ENCODE measurements at places on chromosomes 5 and 9. TPM values are rescaled to one million over a fixed set of nuclear protein-coding genes. Genes with fewer than 3 reads are reported as not detected.

GRCh38 chr5:33223563-33224284 is 217.0 kb upstream of the TARS1 start:
- no peak overlapping the region for H3K27ac ChIP-seq
- no peak for DNase-seq
- H3K27me3 ChIP-seq, result no peaks in the 10 kb centered on the region
- H3K4me1 ChIP-seq, result no peaks in the 10 kb centered on the region
- H3K4me3 ChIP-seq, result no peak overlapping the region

GRCh38 chr9:28735738-28736342 is 1162.6 kb upstream of the C9orf72 start:
- H3K27me3 ChIP-seq, result no peaks in the 10 kb centered on the region
- no peaks in the 10 kb centered on the region for H3K36me3 ChIP-seq
- H3K4me3 ChIP-seq, result no peak overlapping the region
- no peaks in the 10 kb centered on the region for H3K4me1 ChIP-seq
- no peak overlapping the region for H3K27ac ChIP-seq

DNA sequence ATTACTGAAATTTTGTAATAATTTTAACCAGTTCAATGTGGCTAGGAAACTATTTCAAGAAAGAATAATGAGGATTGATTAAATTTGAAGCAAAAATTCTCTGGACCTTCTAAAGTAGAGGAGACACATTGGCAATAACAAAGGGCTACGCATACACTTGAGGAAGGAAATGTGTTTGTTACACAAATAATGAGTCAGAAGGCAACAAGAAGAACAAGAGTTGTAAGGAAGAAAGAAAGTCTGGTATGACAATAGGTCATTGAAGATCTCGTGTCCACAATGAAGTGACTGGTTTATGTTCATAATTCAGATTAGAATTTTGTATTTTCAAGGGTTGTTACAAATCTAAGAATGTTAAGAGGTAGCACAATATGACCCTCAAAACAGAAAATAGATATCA is 25.8 kb downstream of the ST8SIA4 start:
- no peak for DNase-seq
- H3K4me1 ChIP-seq, result peaks cover 61% of the 10 kb centered on the region
- no peak overlapping the region for H3K4me3 ChIP-seq
- H3K27ac ChIP-seq, result peak overlapping the region; percentile 74

- no peaks in the 10 kb centered on the region for H3K27me3 ChIP-seq
- no peak for DNase-seq
- H3K27ac ChIP-seq, result no peak overlapping the region
- H3K36me3 ChIP-seq, result peaks cover 31% of the 10 kb centered on the region
These were observed 65.1 kb downstream of the ANKH start for GRCh38 chr5:14806456-14806855.

- DNase-seq, result no peak
- no peak overlapping the region for H3K4me3 ChIP-seq
- no peak overlapping the region for H3K27ac ChIP-seq
- no peaks in the 10 kb centered on the region for H3K4me1 ChIP-seq
- H3K36me3 ChIP-seq, result no peaks in the 10 kb centered on the region
- peaks cover 1% of the 10 kb centered on the region for H3K27me3 ChIP-seq
These were observed 15.4 kb upstream of the KLF9 start for GRCh38 chr9:70429899-70430298.

Gene EIF4EBP3
- 15.0 TPM for total RNA-seq

Gene GZMA
- 96.9 TPM for total RNA-seq

Measured in activated T-helper 2 cell treated with anti-CD3 and anti-CD28 coated beads, Interferon-gamma antibody, Interleukin-2, Interleukin-4, amounts not matched to agents 10 μg/mL and 5 μg/mL and 100 μg/mL, durations not matched to agents 14 hours and 24 hours and 36 hours (primary cell).